HCT116 (cell line): ENCODE measurements at places on chromosomes 7 and 10.

DNA sequence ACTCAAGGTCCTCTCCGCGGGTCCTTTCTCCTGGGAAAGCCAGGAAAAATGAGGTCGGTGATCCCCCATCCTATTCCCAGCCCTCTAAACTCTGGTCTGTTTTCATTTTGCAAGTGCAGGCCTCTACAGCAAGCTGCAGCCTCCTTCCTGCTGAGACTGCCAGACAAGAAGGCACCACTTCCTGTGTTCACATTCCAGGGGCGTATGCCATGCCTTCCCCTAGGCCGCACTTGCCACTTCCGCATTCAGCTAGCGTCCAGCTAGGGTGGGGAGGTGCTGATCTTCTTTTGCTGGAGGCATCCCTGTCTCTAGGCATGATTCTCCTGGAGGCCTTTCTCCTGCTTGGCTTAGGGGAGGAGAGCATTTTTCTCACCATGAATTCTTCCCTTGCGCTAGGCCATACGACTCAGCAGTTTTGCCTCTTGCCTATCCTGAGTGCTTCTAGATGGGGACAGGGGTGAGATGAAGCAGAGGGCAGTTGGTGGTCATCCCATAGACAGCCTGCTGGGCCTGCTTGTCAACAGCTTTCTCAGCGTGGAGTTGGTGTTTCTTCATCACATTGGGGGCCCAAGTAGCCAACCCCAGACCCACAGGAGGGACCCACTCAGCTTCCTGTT is 328.9 kb downstream of the RPS24 start:
- no peak overlapping the region for H3K27ac ChIP-seq
- H3K4me1 ChIP-seq: no peaks in the 10 kb centered on the region
- peaks cover 48% of the 10 kb centered on the region for H3K27me3 ChIP-seq

- DNase-seq: no peak
- no peak within 1 kb of the TSS for H3K4me3 ChIP-seq
- H3K4me1 ChIP-seq: no peaks in the 10 kb centered on the region
- H3K36me3 ChIP-seq: no peaks in the 10 kb centered on the region
- H3K27ac ChIP-seq: no peak within 1 kb of the TSS
- no peaks in the 10 kb centered on the region for H3K27me3 ChIP-seq
Measured at GRCh38 chr10:17808971-17809841, at the start of gene MRC1. TSS of gene MRC1 (plus strand) at chr10:17809348. CDS start at chr10:17809466, 118 bp downstream.

GRCh38 chr10:123355748-123356481 is 201.7 kb downstream of the BUB3 start:
- H3K27me3 ChIP-seq: no peaks in the 10 kb centered on the region
- no peak for DNase-seq
- H3K36me3 ChIP-seq: no peaks in the 10 kb centered on the region
- H3K4me1 ChIP-seq: no peaks in the 10 kb centered on the region
- H3K4me3 ChIP-seq: no peak overlapping the region
- H3K27ac ChIP-seq: no peak overlapping the region

- no peaks in the 10 kb centered on the region for H3K4me1 ChIP-seq
- no peaks in the 10 kb centered on the region for H3K27me3 ChIP-seq
- no peak overlapping the region for H3K27ac ChIP-seq
- H3K36me3 ChIP-seq: peaks cover 9% of the 10 kb centered on the region; the same call in 1 of the 2 replicates
Measured at GRCh38 chr10:28623483-28623882, 53.8 kb upstream of the BAMBI start.
